Activated CD4-positive, alpha-beta T cell treated with anti-CD3 and anti-CD28 coated beads for 24 hours (primary cell): ENCODE measurements at places on chromosomes 7 and 10.

- DNase-seq, result no peak
Measured at GRCh38 chr10:104026762-104027161, 58.9 kb downstream of the COL17A1 start.

- DNase-seq, result no peak
Measured at GRCh38 chr7:158237672-158238335, 349.8 kb downstream of the PTPRN2 start.

GRCh38 chr10:14583252-14583651 lies 191.4 kb downstream of the FAM107B start:
- DNase-seq, result peak; percentile 51

DNA sequence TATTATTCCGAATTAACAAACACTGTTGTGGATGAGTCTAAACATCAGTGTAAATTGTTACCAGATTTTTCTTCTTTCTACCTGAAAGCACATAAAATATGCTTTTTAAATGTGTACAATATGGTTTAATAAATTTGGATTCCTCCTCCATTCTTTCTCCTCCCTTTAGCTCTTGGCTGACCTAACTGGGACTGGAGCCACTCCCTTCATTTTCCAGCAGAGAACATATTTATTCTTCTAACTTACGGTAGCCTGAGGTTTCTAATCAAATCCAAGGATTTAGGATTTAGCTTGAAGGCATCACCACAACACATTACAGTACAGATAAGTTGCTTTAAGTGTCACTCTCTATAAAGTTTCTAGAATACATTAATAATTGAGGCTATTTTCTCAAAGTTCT lies 88.2 kb upstream of the SEMA3C start:
- DNase-seq, result no peak
